HepG2 (cell line): ENCODE measurements at places on chromosomes 11 and 22. TPM values are rescaled to one million over a fixed set of nuclear protein-coding genes. Genes with fewer than 3 reads are reported as not detected.
A peak's percentile ranks its signal among the peaks of the same experiment; 100 is the strongest.

DNA sequence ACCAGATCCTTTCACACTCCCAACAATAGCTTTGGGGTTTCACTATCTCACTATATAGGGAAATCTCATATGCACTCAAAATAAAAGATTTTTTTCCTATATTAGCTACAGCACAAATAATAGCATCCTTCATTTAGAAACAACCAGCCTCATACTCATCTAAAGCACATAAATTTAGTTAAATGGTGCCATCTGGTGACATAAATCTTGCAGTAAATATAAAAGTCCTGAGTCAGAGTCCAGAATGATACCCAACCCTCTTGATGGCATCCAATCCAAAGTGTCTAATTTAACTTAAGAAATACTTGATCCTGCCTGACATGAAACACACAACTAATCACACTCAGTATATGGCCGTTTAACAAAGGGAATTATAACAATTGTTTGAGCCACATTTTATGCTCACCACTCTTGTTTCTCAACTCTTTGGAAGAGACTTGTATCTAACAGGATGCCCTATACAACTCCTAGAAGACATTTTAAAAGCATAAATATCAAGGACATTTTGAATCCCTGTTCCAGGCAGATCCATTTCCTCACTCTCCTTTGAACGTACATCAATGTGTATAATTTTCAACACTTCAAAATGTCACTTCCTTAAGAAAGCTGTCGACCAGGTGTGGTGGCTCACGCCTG is 36.2 kb downstream of the DLG2 start:
- peak; percentile 2 for DNase-seq

DNA sequence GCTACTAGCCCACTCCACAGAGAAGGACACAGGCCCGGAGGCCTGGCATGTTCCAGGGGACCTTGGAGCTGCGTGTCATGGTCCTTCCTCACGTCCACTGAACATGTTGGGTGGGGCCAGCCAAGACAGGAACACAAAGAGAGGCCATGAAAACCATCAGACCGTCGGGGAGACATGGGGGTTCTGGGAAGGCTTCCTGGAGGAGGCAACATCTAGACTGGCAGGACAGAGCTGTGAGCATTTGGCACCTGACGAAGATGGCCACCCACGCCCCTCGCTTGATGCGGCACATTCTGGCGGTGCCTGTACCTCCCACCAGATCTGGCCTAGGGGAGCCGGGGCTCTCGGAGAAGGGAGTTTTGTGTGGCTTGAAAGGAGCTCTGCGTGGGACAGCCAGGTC is 24.7 kb upstream of the ARHGAP8 start:
- no peak for DNase-seq

GRCh38 chr11:65420979-65421793 is 1.4 kb upstream of the NEAT1 start:
- peak; percentile 93 for DNase-seq

GRCh38 chr11:62544581-62545436 is 1.8 kb downstream of the AHNAK start:
- no peak for DNase-seq

DNA sequence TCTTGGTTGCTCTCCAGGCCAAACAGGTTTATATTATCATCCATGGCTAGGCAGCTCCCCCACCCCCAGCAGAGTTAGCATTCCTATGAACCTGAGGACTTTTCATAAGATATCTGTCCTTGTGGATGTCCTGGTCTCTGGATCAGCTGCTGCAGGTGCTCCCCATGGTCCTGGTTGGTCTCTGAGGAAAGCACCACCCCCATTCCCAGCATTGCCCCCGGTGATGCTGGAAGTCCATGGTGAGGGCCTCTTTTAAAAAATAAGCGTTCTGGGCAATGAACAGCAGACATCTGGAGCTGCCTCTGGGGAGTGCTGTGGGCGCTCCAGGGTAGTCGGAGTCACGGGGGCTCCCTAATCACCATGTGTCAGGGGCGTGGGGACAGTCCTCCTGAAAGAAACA is 26.6 kb downstream of the DKK3 start:
- no peak for DNase-seq

DNA sequence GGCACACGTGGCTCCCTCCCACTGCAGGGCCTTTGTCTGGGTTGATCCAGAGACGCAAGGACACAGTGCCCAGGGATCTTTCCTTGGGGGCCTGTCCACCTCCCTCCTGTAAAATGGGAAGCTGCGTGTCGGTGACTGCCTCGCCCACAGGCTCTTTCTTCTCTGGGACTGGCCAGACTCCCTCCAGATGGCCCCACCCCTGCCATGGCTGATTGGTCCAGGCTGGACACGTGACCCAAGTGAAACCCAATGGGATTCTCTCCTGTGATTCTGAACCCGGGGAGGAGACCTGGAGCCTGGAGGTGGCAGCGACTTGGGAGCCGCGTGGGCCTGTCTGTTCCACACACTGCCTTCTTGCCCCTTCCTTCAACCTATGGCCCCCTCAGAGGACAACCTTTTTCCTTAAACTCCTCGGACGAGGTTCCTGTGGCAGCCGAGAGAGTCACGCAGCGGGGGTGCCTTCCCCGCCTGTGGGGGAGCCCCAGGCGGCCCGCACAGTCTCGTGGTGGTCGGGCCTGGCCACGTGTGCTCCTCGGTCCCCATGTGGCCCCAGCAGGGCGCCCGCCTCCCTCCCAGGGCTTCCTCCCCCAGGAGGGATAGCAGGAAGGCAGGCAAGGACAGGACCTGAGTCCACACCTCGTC is 12.4 kb upstream of the MPPED1 start:
- DNase-seq, result peak; percentile 37

DNA sequence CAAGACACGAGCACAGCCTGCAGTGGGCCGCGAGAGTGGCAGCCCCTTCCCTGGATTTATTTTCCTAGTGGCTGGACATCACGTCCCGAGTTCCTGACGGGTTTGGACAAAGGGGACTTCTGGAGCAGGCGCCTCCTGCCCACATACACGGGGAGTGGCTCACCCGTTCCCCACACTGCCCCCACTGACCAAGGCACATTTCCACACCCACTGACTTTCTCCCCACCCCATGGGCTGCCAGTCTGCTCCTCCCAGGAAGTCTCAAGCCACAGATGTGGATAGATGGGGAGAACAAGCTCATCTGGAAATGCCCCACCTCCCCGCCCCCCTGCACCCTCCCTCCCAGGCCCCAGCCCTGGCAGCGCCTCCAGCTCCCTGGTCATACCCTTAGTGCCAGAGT is 34.0 kb upstream of the FADD start:
- DNase-seq, result no peak

GRCh38 chr11:113289431-113290187 is 24.8 kb upstream of the TTC12 start:
- peak; percentile 21 for DNase-seq

- no peak for DNase-seq
Measured at GRCh38 chr11:128484172-128484571, 103.2 kb downstream of the ETS1 start.

DNA sequence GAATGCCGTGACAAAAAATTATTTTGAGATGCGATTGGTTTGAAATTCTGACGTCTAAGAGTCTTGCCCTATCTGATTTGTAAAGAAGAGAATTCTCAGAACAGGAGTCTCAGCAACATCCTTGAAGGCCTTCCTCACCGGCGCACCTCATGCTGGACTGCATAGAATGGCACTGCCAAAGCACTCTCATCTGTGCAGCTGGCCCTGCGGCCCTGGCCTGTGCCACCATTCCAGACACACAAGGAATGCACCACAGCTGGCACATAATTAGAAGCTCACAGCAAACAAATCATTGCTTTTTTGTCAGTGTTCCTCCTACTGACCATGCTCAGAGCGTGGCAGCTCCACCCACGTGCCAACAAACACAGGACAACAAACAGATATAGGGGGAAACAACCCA is 166.0 kb downstream of the KIRREL3 start:
- no peak for DNase-seq

Gene KRTAP5-10
- not detected in 2 replicates for total RNA-seq
